ENCODE measurements at places on chromosomes 5 and 9.

- DNase-seq: no peak
Observed at GRCh38 chr9:13556656-13557055, 277.2 kb upstream of the MPDZ start.

DNA sequence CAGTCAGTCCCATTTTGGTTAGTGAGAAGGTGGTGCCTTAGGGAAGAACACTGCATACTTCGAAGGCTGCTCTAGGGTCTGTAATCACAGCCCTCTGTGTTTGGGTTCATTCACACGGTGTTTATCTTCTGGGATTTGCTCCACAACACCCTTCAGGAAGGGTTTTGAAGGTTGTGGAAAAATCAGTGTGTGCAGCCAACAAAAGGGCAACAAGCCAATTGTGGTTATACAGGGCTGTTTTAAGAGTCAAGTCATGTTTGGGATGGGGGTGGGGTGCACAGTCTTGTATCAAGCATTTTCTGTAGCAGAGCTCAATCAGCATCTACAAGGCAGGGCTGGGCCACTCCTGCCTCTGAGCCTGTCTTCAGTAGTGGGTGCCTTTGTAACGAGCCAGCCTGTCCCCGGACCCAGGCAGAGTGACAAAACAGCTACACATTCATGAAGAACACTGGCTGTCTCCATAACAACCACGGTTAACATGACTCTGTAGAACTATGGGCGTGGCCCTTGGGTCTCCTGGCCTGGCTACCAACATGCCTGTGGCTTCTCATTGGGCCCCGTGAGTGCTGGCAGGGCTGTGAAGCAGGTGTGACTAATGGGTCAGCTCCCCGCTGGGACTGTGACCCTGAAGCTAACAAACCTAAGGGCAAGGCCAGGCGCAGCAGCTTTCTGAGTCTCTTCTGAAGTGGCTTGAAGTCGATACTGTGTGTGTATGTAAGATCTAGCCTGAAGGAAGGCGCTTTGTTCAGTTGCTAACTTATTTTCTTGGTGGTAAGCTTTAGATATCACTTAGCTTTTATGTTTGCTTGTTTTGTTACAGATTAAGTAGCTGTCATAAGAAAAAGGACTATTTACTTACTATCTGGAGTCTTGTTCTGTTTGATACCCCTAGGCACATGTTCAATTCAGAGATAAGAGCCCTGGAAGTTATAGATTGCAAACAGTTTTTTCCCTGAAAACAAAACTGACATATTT lies 27.9 kb upstream of the GOLM1 start:
- DNase-seq: peak; percentile 67

DNA sequence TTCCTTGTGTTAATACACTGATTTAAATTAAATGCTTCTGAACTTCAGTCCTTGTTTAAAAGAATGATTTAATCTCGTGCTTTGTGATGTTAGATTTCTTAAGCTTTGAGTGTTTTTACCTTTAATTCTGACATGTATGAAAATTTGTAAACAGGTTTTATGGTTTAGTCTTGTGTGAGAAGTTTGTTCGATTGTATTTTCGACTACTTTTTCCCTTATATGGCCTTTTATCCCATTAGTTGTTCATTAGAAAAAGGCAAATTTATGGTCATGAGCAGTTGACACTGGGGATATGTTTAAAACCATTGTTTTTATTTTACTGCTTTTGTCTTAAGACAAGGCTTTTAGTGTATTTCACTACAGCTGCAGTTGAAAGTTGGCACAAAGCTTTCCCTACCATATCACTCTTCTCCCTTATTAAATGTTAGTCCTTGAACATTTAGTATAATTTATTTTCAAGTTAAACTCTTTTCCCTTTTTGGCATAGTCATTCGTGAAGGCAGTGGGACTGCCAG lies 3.3 kb downstream of the UBE2R2 start:
- peak; percentile 28 for DNase-seq

GRCh38 chr9:121059513-121059912 lies 9.4 kb upstream of the C5 start:
- DNase-seq: no peak

GRCh38 chr5:32810804-32811203 lies 99.7 kb downstream of the NPR3 start:
- peak; percentile 92 for DNase-seq

- peak; percentile 40 for DNase-seq
Observed at GRCh38 chr9:89006267-89006666, 15.0 kb downstream of the S1PR3 start.

DNA sequence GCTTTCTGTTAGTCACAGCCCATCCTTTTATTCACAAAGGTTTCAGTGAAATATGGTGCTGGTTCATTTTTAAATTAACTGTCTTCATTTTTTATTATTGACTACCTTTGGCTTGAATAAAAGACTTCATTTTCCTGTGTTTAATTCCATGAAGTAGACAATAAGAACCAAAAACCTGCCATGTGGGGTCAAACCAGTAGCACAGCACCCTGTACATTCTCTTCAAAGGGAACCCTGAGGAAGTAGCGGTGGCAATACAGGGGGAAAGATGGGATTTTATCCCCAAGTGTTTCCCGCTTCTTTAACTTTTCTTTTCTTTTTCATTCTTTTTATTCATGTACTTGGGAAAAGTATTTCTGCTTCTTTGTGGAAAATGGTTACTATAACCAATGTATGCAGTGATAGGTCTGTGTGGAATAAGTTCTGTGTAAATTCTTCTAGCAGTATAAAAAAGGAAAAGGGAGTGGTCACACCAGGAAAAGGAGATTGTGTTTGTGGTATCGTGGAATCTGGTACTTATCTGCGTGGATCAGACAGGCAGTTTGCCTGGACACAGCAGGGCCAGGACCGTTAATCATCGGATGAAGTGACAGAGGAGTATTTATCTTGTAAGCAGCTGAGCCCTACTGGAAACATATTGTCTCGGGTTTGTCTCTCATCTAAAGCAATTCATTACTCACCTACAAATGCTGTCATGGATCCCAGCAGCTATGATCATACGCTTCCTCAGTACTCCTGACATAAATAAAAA lies 94.2 kb downstream of the PPIC start:
- DNase-seq: peak; percentile 49

DNA sequence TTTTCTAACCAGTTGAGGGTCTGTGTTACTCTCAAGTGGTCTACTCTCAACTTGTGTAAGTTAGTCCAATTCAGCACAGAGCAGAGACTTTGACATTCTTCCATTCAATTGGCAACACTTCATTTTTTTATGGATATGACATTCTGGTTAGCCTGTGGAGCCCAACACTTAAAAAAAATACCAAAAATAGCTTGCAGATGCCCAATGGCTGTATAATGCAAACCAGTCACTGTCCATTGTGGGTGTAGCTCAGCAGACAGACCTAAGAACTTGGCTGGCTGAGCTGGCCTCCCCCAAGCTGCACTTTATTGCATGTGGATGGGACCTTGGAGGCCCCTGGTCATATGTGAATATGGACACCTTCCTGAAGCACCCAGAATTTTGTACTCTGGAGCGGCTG lies 103.2 kb downstream of the DPYSL3 start:
- DNase-seq: no peak

- no peak for DNase-seq
Observed at GRCh38 chr9:134802216-134802795, 78.3 kb upstream of the FCN2 start.

DNA sequence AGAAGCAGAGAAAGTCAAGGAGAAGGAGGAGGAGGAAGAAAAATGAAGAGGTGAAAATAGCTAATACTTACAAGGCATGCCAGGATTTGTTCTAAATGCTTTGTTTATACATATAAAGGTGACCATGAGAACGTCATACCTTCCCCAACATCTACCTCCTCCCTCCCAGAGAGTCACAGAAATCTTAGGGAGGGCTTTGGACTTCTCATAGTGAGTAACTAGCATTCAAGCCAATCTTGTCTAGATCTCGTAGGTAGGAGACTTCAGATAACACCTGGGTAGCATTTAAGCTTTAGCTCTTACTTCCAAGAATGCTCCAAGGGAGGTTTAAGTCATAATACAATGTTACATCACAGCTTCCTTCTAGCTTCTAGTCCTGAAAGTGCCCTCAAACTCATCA lies 36.5 kb upstream of the GPBP1 start:
- no peak for DNase-seq
